Calu3 (cell line): ENCODE measurements at places on chromosomes 6 and 20.
A peak's percentile ranks its signal among the peaks of the same experiment; 100 is the strongest.

DNA sequence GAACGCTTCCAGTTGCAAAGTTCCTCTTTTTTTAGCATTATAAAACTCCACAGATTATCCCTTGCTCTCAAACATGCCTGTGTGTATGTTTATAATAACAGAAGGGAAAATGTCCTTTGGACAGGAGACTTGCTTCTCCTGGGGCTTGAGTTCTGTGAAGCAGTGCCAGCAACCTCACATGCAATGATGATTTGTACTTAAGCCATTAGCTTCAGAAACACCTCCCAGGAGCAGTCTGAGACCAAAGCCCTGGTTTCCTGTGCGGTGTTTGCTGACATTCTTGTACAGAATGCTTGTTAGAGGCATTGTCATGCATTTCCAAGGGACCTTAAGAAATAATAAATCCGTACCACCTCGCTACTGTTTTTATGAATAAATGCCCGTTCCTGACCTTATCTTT is 752.8 kb downstream of the CBLN4 start:
- DNase-seq = no peak

DNA sequence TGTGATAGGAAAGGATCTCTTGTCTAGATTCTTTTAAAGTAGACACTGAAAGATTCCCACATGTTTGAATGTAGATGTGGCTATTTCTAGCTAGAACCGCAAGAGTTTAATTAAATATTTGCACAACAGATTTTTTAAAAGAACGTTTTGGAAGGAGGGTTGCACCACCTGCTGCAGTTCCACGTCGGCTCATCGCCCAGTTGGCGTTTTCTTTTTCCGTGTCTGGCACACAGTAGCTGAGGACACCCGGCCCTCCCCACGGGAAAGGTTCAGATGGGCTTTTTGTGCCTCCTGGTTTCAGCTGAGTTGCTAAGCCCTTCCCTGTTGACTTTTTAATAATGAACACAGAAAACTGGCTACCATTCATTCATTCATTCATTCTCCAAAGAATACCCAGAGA is 41.8 kb upstream of the DOK5 start:
- DNase-seq = no peak

GRCh38 chr6:159193923-159194322 is 24.7 kb downstream of the FNDC1 start:
- no peak for DNase-seq

DNA sequence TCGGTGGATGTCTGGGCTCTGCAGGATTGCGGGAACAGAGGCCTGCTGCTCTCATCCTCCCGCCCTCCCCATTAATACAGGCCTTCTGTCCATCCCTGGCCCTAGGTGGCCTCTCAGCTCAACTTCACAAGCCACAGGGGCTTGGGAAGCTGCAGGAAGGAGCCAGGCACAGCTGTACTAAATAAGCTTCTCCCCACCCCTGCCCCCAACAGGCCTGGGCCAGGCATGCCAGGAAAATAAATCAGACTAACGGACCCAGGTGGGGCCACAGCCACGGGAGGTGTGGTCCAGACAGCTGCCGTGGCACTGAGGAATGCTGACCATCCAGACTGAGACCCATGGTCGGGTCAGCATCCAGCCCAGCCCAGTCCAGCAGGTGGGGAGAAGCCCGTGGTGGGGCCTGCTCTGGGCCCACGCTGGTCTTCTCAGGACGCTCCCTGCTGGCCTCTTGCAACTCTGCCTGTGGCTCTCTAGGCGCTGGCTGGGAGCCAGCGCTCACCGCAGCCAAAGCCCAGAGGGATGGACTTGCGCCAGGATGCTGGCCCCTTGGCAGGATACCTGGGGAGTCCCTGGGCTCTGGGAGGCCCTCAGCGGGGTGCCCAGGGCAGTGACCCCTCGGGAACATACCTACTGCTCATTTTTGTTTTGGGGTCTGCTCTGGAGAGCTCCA is 8.6 kb upstream of the YTHDF1 start:
- DNase-seq = peak; percentile 82

DNA sequence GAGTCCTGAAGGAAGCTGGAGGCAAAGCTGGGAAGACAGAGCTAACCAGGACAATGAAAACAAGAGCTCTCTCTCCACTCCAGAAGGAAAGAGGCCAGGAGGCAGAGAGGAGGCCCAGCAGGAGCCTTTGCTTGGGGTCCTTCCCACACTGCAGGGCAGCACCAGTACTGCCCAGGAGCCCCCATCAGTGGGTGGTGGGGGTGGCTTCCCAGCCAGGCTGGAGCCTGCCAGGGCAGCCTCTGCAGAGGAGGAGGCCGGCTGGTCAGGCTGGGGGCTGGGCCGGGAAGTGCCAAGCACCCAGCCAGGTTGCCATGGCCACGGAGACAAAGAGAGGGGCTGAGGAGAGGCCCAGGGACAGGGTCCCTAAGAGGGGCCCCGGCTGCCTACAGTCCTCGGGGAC is 33.4 kb downstream of the PREX1 start:
- no peak for DNase-seq

DNA sequence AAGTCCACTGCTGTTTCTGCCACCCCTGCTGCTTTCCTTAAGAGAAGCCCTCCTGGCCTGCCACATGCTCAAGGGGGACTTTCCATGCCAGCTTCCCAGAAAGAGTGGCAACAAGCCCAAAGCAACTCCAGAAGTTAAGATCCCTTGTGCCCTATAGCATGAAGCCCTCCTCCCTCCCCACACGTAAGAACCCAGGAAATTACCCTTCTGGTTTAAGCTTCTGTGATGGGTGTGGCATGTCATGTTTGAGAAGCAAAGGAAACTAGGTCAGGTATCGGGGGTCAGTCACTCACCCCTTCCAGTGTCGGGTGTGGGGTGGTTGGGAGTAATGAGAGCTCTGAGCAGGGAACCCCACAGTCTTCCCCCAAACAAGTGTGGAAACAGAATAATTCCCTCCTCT is 196.1 kb downstream of the LRFN2 start:
- DNase-seq = no peak

- no peak for DNase-seq
Measured at GRCh38 chr20:50142812-50143211, 10.7 kb downstream of the PEDS1 start.

DNA sequence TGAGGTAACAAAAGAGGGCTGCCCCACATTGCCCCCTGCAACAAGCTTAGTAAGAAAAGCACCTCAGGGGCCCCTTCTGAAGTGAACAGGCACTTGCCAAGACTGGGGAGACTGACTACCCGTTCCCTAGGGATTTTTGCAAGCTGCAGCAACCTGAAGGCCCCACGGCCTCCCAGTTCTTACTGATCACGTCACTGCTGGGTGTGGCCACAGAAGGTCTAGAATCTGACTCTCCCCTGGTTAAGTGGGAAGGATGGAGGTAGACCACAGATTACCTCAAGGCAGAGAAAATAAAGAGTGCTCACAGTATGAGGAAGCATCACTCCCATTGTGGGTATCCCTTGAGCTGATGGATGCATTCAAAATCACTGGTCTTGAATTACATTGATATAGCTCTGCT is 201.5 kb upstream of the KCNQ5 start:
- no peak for DNase-seq

GRCh38 chr6:53723331-53723730 is 57.8 kb upstream of the KLHL31 start:
- DNase-seq = no peak

DNA sequence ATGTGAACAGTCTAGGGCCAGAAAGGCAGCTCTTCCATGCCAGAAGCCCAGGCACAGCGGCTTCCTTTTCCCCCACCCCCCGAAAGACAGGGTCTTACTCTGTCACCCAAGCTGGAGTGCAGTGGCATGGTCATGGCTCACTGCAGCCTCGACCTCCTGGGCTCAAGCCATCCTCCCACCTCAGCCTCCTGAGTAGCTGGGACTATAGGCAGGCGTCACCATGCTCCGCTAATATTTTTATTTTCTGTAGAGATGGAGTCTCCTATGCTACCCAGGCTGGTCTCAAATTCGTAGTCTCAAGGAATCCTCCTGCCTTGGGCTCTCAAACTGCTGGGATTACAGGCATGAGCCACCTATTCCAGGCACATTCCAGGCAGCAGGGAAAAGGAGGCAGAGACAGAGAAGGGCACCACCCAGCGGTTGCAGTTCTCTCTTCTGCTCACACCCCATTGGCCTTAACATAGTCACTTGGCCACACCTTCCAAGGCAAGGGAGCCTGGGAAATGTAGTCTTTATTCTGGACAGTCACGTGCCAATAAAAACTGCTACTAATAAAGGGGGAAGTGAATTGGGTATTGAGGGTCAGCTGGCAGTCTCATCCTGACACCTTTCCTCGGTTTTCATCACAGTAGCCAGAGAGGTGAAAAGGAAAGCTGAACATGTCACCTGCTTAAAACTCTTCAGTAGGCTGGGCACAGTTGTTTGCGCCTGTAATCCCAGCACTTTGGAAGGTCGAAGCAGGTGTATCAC is 205.9 kb downstream of the ZMYND8 start:
- DNase-seq = peak; percentile 86

GRCh38 chr20:63074182-63074581 is 67.4 kb upstream of the BHLHE23 start:
- no peak for DNase-seq

- DNase-seq = no peak
Measured at GRCh38 chr6:106145144-106145543, 59.0 kb downstream of the PRDM1 start.

GRCh38 chr6:15551798-15552197 is 111.0 kb downstream of the DTNBP1 start:
- DNase-seq = no peak

GRCh38 chr6:2589171-2589661 is 161.5 kb downstream of the MYLK4 start:
- peak; percentile 63 for DNase-seq

DNA sequence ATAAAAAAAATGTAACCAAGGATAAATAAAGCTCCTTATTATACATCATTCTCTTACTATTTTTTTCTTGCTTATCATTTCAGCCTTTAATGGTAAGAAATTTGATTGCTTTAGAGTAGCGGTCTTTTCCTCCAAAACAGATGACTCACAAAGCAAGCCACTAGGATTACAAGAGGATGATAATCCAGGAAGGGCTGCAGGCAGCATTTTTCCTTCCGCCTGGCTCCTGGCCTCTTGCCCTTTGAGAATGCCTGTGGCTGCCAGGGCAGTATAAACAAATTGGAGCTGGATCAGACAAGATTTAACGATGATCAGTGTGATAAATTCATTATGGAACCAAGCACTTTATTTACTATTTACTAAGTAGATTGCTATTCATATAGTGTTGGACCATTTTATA is 9.7 kb upstream of the FBXL4 start:
- peak; percentile 57 for DNase-seq

GRCh38 chr20:36110994-36111393 is 43.5 kb upstream of the EPB41L1 start:
- DNase-seq = no peak

DNA sequence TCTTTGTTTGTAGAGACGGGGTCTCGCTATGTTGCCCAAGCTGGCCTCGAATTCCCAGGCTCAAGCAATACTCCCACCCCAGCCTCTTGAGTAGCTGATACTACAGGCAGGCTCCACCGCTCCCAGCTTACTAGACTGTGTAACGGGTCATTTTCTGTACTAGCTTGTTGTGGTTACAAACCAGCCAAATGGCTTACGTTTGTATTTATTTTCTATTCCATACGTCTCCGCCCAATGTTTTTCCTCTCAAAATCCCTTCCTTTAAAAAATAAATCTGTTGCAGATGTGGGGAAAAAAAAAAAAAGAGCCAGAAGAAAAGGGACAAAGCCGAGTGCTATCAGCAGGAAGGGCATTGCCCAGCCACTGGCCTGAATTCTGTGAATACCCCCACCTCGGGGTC is 41.6 kb downstream of the PRND start:
- DNase-seq = no peak

DNA sequence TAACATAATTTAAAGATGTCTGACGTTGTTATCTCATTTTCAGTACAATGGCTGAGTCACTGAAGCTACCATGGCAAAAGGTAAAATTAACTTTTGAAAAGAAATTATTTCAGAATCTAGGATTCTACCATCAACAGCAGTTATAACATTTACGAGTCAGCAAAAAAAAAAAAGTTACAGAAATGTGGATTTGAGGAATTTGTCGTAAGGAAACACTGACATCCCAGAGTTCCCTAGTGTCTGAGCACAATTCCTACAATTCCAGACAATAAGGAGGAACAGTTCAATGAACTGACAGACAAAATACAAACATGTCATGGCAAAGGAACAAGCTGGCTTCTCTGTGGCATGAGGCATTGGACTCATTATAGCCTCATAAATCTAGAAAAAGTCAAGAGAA is 19.1 kb downstream of the ABRACL start:
- DNase-seq = no peak

DNA sequence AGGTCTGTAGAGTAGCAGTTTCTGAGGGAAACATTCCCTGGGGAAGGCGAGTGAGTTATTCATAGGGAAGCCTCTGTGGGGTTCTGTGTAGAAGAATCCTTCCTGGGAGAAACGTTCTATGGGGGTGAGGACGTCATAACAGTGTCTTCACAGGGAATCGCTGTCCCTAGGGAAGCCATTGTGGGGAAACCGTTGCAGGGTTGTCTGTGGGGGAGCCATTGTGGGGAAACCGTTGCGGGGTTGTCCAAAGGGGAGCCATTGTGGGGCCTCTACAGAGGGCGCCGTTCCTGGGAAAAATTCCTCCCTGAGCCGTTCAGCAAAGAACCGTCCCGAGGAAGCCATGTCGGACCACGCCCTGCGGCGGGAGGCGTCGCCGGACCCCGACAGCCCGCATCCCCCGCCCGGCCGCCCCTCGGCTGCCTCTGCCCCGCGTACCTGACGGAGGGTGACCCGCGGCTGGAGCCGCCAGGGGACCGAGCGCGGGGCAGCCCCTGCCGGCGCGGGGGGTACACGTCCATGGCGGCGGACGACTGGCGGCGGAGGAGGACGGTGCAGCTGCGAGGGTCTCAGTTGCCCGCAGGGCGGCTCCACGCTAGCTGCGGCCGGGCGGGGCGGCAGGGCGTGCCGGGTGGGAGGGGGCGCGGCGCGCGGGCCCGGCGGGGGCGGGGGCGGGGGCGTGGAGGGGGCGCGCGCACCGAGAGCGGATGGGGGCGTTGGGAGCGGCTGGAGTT is at the start of gene DNAAF9:
Gene DNAAF9, minus strand, starts transcription at position 630 of the 731 bp plus-strand sequence. Its CDS starts 112 bp downstream, at position 518.
- peak; percentile 67 for DNase-seq

- no peak for DNase-seq
Measured at GRCh38 chr6:13346245-13346644, 17.9 kb upstream of the TBC1D7 start.

DNA sequence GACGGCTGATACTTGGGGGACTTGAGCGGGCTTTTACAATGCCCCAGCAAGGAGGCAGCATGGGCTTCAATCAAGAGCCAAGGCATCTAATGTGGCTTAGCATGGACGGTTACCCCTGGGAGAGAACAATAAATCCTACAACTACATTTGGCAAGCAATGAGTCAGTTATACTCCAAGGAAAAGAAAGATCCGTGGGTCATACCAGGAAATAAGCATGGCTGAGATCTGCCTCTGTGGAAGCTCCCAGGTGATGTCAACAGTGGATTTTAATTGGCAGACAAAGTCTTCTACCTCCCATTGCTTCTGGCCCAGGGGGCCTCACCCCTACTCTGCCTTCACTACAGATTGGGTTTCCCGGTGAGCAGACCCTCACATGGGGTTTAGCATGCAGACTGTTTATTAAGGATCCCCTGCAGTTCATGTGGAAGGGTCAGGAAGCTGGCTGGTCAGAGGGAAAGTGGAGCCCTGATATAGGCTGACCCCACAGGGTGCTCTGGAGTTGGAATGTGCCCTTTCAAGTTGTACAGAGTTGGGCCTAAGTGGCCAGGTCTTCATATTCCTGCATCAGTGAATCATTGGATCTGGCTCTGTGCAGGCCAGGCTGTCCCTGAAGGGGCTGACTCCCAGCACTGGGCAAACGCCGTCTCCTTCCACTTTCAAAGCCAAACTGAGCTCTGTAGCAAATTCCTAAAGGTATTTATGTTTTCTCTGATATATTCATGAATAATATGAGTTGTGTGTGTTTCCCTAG is 91.3 kb upstream of the GGTLC1 start:
- no peak for DNase-seq
